ENCODE measurements at places on chromosomes 2 and 18.

GRCh38 chr18:864872-865273 lies 39.8 kb upstream of the ADCYAP1 start:
- peak; percentile 26 for DNase-seq

DNA sequence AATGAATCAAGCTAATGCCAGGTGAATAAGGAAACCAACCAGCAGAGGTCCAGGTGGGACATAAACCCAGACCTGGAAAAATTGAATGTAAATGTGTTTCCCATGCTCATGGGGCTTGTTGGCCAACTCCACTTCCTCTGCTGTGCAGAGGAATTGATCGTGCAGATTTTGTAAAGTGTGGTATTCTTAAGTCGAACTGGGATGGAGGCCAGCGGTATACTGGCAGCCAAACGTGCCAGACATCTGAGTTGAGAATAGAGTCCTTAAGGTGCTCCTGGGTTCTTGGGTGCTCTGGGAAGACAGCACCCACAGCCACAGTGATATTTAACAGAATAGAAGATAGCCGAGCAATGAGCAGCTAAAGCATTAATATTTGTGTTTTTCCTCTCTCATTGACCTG lies 146.5 kb upstream of the LGALSL start:
- no peak for DNase-seq

DNA sequence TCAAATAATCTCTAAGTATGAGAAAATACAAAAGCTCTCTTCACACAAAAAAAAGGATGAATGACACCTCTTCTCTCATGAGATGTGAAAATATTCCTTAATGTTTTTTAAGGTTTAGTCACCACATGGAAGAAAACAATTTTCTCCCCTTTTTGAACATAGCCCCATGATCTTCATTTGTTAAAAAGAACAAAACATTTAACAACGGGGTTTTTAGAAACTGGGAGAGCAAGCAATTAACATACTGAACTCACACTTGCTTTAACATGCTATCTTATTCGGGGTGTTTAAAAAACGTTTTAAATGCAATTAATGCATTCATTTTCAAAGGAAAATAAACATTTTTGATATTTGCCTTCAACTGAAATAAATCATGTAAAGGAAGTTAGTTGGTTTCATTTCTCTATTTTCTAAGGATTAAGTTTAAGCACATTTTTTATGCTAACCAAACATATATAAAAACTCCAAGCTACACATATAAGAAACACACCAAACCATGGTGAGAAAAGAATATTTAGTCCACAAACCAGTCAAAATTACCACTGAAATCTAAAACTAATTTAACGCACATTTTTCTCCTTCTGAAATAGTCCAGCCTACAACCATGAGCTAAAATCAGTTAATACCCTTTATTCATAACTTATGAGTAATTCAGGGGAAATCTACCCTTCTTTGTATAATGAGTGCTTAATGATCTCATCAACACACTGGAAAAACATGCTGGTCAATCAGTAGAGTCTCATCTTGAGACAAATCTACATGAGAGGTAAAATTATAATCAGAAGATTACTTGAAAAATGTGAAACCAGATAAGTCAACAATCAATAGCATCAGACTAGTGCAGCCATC lies 8.2 kb downstream of the FBXO11 start:
- DNase-seq: no peak

DNA sequence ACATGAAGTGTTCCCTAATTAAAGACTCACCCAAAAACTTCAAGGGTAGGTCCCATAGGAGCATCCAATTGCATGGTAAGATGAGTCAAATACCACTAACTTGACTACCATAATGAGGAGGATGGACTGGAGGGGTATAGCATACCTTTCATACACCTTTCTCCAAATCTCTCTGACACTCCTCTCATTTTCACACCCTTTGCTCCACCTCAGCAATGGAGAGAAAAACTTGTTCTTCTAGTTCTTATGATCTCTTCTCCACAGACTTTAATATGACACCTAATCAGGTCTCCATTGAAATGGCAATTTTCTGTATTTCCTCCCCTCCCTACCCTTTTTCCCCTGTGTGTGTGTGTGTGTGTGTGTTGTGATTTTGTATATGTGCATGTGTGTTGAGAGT lies 41.1 kb upstream of the MAP2 start:
- no peak for DNase-seq

GRCh38 chr18:23260926-23261590 lies 125.8 kb downstream of the CABLES1 start:
- no peak for DNase-seq

GRCh38 chr2:40283111-40283909 lies 168.6 kb downstream of the SLC8A1 start:
- DNase-seq: no peak

DNA sequence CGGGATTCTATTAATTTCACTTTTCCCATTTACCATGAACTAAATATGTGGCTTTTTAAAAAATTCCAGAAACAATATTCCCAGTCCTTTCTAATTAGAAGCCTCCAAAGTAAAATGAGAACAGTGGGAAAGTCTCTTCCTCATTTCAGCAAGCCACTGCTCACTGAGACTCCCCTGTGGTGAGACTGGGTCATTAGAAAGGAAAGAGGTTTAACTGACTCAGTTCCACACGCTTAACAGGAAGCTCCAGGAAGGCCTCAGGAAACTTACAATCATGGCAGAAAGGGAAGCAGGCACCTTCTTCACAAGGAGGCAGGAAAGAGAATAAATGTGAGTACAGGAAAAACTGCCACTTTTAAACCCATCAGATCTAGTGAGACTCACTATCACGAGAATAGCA lies 258.9 kb upstream of the CHAC2 start:
- DNase-seq: no peak

- no peak for DNase-seq
Measured at GRCh38 chr2:18891600-18892345, 302.4 kb upstream of the NT5C1B start.

GRCh38 chr2:165161510-165161909 lies 42.3 kb downstream of the SCN3A start:
- no peak for DNase-seq

GRCh38 chr18:44761812-44762211 lies 81.1 kb downstream of the SETBP1 start:
- no peak for DNase-seq

DNA sequence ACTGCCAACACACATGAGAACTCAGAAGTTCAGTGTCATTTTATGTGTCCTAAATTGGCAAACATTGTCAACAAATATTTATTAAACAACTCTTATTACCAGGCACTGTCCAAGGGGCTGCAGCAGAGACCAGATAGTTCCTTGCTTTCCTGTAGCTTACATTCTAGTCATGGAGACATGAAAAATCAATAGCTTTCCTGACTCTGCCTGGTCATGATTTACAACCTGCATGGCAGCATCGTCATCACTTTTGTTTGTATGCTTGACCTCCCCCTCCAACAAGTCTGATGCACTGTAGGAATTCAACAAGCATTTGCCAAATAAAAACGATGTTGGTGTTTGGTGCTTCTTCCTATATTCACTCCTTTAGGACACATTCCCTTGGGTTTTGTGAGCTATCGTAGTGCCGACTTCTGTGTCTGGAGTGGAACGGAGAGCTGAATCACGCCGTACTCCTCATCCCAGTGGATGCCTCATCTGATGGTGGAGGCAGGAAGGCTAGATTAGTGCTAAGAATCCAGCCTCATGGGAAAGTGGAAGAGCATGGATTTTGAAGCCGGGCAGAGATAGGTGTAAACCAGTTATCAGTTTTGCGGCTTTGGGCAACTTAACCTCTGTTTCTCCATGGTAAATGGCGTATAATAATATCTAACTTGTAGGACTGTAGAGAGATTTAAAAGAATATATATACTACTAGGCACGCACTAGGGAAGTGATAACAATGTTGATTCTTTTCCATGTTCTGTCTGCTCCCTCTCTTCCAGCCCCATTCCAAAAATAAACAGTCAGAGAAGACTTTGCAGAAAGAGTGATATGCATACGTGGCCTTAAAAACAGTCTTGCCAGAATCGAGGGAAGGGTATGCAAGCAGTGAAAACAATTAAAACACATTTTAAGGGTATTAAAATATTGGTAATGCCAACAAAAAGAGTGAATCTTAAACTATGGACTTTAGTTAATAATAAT lies 120.5 kb upstream of the ZFP36L2 start:
- DNase-seq: no peak

DNA sequence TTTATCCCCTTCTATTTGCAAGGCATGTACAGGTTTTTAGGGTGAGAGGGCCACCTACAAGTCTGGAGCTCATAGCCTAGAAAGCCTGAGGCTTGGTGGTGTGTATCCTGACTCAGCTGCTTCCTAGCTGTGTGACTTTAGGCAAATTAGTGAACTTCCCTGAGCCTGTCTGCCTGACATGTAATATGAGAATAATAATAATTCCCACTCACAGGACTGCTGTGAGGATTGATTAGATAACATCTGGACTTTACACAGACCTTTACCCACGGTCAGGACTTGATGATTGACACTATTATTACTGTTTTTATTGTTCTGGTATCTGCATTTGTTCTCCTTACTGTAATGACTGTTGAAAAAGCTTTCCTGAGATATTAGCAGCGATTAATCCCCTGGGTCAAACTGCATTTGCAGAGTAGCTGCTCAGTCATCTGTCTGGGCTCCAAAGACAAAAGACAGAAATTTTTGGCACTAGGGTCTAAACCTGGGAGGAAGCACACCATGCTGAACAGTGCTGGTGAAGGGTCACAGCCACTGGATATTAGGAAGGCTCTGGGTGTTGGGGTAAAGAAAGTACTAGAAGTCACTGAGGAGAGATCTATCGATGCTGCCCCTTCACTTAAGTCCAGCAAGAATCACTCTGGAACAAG lies 276.5 kb upstream of the FN1 start:
- DNase-seq: no peak

DNA sequence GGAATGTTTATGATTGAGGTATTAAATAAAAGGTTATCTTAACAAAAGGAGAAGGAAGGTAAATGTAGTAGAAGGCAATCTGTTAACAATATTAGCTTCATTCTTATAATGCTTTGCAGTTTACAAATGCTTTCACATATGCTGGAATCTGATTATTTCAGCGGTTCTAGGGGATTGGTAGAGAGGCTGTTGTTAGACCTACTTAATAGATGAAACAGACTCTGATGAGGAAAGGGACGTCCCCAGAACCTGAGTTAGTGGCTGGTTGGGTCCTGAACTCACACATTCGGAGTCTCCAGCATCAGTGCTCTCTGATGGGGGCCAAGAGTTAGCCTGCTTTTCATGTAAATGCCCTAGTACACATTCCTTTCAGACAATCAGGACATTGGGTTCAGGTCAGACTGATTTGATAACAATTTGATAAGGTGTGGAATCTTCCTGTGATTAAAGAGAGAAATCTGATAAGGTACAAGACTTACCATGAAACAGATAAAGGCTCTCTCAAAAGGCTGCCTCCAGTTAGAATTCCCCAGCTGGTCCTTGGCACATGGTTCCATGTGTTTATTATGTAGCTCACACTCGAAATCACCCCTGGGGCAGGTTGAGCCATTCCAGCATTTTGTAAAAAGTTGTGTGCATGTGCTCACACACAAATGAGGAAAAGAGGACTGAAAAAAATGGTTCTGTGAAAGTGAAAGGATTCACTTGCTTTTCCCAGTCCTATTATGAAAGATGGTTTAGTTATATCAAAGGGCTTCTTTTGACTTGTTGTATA lies 103.1 kb downstream of the GPD2 start:
- no peak for DNase-seq

DNA sequence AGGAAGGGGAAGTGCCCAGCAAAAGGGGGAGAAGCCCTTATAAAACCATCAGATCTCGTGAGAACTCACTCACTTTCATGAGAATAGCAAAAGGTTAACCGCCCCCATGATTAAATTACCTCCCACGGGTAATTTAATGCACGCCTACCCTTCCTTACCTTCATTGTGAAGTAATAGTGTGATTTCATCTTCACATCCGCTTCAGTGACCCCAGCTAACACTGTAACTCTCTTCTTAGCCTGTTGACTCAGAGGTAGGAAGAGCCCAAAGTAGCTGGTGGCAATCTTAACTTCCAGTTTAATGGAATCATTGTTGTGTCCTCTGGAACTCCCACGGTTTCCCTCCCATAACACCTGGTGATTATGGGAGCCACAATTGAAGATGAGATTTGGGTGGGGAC lies 120.5 kb downstream of the GULP1 start:
- DNase-seq: no peak

GRCh38 chr18:76823587-76824011 lies 1.2 kb downstream of the ZNF236 start:
- DNase-seq: no peak

GRCh38 chr2:69390001-69390400 lies 3.0 kb upstream of the GFPT1 start:
- no peak for DNase-seq

DNA sequence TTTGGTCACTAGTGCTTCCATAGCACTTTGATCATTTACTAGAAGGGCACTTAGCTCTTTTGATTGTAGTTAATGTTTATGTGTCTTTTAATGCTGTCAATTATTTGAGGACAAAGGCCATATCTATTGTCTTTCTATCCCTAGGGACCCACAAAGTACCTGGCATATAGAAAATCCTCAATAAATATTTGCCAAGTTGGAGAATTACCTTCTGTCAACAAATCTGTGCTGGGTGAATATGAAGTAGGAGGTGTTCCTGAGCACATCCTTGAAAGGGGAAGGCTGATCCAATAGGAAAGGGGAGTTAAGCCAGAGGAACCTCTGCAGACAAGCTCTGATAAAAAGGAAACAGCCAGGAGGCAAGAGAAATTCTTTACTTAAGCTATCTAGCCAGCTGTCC lies 8.2 kb downstream of the DPP4 start:
- DNase-seq: no peak

- DNase-seq: no peak
Measured at GRCh38 chr18:79910563-79911343, 40.7 kb downstream of the SLC66A2 start.

GRCh38 chr2:96074156-96074555 lies 39.4 kb upstream of the GPAT2 start:
- no peak for DNase-seq

DNA sequence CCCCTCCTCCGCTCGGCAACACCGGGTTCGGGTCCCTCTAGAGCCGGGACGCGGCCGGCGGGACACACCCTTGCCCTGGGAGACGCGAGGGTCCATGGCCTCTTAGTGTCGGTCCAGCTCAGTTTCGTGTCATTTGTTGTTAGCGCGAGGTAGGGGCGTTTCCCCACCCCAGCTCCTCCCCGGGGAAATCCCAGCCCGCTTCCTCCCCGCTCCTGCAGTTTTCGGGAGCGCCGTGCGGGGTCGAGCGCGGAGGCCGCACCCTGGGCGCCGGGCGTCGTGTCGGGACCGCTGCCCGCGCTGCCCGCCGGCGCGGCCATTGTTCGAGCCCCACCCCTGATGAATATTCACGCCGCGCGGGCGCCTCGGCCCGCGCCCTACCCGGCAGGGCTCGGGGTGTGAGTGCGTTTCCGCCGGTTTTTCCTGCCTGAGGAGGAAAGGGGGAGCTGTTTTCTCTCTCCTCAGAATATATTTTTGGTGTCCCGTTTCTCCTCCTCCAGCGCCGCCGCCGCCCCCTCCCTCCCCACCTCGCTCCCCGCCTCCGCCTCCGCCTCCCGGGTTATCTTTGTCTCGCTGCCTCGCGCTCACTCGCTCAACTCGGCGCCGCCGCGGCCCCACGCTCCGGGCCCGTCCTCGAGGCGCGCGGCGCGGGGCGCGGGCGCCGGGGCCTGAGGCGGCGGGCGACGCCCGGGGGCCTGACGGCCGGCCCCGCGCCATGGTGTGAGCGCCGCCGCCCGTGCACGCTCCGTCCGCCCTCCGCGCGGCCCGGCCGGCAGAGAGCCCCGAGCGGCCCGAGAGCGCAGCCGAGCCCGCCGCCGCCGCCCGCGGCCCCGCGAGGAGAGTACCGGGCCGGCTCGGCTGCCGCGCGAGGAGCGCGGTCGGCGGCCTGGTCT lies at the start of gene MAP4K4:
Gene MAP4K4, plus strand, starts transcription at position 584 of the 890 bp plus-strand sequence. CDS start 374 bp downstream, outside the sequence.
- DNase-seq: peak; percentile 50

Data from stimulated activated CD4-positive, alpha-beta T cell treated with anti-CD3 and anti-CD28 coated beads, TNF-alpha, amount 100 ng/mL, for 24 hours (primary cell).